ENCODE measurements at places on chromosomes 7 and 10.

- DNase-seq, result no peak
Observed at GRCh38 chr10:48494073-48494472, 110.8 kb downstream of the ARHGAP22 start.

- no peak for DNase-seq
Observed at GRCh38 chr10:59812519-59813122, 59.4 kb upstream of the MRLN start.

DNA sequence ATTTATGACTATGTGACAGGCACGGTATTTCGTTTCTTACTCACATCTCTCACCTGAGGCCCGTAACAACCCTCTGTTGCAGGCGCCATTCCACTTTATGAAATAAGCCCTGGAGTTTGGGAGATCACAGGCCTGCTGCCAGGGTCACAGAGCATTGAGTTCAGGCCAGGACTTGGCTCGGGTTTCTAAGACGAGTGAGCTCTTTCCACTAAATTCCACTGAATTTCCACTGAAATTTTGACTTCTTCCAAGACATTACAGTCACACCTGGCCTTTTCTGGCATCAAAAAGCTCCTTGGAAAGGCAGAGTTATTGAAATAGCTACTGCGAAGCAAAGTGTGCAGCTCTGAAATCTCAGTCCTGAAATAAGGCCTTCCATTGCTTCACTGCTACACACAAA, 282.8 kb upstream of the MGMT start:
- no peak for DNase-seq

DNA sequence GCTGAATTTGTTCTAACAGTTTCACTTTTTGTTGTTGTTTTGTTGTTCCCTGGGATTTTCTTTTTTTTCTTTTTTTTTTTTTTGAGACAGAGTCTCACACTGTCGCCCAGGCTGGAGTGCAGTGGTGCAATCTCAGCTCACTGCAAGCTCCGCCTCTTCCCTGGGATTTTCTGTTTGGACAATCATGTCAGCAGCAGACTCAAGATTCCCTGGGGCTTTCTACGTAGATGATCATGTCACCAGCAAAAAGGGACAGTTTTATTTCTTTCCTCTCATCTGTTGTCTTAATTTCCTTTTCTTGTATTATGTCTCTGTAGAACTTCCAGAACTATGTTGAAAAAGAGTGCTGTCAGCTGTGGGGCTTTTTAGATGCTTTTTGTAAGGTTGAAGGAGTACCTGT, 241.4 kb downstream of the TNS3 start:
- DNase-seq, result no peak

DNA sequence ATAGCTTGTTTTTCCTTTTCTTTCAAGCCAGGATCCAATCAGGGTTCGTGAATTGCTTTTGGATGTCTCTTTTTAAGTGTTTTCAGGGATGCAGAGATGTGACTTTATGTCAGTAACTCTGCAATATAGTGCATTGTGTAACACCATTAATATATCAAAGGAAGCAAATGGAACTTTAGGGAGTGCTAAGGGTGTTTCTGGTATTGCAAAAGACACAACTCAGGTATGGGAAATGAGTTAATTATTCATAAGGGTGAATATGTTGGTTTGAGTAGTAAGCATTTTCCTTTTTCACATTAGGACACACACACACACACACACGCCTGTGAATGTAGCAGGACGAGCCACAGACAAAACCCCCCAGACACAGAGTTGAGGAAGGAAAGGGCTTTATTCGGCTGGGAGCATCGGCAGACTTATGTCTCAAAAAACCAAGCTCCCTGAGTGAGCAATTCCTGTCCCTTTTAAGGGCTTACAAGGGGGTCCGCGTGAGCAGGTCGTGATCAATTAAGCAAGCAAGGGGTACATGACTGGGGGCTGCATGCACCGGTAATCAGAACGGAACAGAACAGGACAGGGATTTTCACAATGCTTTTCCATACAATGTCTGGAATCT, 31.8 kb upstream of the GSDME start:
- no peak for DNase-seq

GRCh38 chr7:66239467-66239856, 34.3 kb downstream of the TPST1 start:
- no peak for DNase-seq

DNA sequence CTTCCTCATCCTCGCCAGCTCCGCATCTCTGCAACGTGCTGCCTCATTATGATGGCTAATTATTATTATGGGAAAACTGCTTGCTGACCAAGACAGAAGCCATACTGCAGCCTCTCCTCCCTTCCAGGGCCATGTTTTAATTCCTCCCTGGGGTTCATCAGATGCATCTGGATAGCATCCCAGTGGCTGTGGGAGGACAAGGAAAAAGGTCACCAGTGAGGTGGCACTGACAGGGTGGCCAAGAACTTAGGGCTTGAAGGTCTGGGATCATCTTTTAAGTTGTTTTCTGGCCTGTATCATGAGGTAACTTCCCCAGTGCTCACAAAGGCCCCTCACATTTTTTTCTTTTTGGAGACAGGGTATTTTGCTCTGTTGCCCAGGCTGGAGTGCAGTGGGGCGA, 39.6 kb downstream of the KCNH2 start:
- no peak for DNase-seq

DNA sequence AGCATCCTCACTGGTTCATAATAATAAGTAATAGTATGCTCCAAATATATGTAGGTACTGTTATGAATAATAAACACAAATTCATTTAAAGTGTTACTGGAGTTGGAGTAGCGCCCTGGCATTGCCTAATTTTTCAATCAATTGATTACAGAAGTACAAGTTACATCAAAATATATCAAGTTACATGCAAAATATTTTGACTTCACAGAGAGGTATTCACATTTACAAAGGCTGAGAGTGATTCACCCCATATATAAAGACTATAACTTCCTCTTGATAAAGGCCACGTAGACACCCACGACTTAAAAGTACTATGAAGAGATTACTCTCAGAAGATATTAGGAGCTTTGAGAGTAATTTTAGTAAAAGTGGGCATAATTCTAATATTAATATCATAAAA, 13.6 kb upstream of the COL17A1 start:
- no peak for DNase-seq

DNA sequence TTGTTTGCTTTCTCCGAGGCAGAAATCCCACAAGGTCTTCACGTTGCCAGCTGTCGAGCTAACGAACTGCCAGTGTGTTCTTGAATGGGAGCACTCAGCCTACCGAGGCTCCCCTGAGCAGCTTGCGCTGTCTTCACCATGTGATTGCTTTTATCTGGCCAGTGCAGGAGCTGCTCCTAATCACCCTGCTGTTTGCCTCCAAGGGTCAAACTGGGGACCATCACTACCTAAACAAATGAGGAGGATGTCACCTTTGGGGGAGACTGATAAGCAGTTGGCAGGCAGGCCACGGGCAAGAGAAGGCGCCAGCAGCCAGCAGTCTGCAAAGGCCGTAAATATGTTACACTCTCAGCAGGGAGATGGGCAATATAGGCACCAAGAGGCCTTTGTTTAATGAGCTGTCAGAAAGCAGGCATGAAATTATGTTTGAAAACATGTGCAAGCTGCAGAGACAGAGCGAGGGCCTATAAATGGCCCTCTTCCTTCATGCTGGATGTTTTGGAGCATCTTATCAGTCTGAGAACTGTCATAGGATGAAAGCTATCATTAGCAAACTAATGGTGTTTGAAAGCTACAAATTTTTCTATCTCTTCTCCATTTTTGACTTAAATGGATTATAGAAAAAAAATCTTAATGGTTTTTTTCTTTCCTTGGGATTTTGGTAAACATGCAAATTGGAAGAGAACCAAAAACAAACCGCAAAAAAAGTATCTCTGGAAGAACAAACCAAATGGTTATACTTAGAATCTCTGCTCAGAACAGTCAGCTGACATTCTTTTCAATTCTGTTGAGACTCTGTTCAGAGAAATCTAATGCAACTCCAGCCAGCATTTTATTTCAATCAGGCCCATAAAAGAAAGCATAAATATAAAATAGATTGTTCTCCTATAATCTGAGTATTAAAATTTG, 267.3 kb upstream of the NPVF start:
- DNase-seq, result no peak

- DNase-seq, result no peak
Observed at GRCh38 chr10:128059266-128059981, 66.8 kb downstream of the MKI67 start.

DNA sequence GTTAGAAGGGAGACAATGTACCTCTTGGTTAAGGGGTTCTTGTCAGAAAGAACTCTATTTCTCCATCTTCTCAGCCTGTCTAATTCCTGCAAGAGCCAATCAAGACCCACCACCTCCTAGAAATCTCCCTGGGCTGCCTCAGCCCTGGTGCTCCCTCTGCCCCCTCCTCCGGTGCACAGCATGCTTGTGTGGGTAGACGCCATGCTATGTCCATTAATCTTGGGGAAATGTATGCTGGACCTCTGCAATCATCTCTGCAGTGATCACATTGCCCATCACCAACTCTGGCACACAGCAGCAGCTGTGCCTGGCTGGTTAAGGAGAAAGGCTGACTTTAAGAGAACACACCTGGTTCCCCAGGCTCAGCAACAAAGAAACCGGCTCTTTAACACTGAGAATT, 37.3 kb downstream of the SH3PXD2A start:
- no peak for DNase-seq

DNA sequence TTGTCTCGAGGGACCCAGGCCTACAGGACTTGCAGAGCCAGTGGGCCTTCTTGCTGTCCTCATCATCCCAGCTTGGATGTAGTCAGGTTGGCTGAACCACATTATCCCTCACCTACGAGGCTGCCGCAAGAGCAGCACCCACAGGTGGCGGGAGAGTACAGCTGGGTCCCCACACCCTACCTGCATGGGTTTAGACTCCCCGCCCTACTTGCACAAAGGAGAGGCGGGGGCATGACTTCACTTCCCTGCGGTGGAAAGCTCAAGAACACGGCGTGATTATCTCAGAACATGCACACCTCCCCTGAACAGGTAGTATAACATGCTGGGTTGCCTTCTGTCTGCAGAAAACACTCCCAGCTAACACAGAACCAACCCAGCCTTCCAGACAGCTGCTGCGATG, 57.5 kb downstream of the CTBP2 start:
- no peak for DNase-seq

GRCh38 chr10:12348870-12349628, at the start of gene CAMK1D:
Gene CAMK1D, plus strand, starts transcription at chr10:12349547.
- DNase-seq, result peak; percentile 84

GRCh38 chr7:102983602-102984001, 70.8 kb downstream of the LRRC17 start:
- DNase-seq, result no peak

DNA sequence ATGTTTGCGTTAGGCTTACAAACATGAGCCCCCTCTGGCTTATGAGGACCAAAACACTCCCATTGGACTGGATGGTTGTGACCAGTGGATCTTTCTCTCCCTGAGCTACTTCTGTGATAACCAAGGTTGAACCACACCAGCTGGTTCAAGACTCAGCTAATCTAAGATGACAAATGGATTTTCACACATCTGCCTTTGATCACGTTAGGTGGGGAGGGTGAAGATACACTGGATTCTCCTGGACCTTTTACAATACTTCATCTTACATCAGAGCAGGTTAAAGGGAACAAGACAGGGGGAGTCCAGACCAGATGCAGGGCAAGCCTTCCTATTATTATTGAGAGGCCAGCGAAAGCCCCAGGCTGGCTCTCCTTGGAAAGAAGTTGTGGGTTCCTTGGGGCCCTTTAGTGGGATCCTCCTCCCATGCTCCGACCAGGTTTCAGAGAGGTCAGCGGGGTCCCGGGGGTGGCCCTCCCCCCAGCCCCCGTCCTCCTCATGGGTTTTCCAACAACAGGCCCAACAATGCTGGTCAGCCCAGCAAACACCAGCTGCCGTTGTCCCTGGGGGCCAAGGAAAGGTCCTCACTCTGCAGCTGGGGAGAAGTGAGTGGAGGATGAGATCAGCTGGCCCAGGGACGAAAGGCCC, 2.8 kb downstream of the GFRA1 start:
- DNase-seq, result no peak

- no peak for DNase-seq
Observed at GRCh38 chr7:157700231-157701005, 363.6 kb downstream of the DNAJB6 start.

- no peak for DNase-seq
Observed at GRCh38 chr7:143408252-143408685, 387 bp downstream of the EPHA1 start.

- DNase-seq, result no peak
Observed at GRCh38 chr7:138008019-138008587, 6.2 kb upstream of the CREB3L2 start.

DNA sequence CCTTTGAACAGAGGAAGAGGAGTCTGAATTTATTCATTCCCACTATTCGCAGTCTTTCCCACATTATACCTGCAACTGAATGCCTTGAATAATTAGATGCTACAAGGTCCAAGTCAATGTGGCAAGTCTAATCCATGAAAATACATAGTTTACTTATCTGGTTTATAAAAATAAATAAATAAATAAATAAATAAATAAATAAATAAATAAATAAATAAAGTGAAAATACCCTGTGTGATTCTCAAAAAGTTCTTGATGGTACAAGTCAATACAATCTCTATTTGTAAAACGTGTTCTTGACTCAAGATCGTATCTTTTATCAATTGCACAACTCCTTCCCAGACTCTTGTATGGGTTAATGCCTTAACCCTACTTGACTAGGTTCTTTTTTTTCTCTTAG, 417.7 kb downstream of the ZWINT start:
- DNase-seq, result no peak

- DNase-seq, result no peak
Observed at GRCh38 chr10:125739994-125740679, 20.6 kb downstream of the EDRF1 start.

GRCh38 chr10:122140941-122141623, 130.0 kb upstream of the BTBD16 start:
- DNase-seq, result no peak

Data from effector memory CD4-positive, alpha-beta T cell (primary cell).